CD8-positive, alpha-beta T cell (primary cell): ENCODE measurements at places on chromosomes 11 and 22.

GRCh38 chr11:93849751-93850593, 446 bp downstream of the VSTM5 start:
- no peak for DNase-seq

GRCh38 chr11:75773595-75774353, 5.2 kb downstream of the DGAT2 start:
- DNase-seq = no peak

GRCh38 chr22:44730022-44730393, 22.4 kb upstream of the ARHGAP8 start:
- DNase-seq = no peak

DNA sequence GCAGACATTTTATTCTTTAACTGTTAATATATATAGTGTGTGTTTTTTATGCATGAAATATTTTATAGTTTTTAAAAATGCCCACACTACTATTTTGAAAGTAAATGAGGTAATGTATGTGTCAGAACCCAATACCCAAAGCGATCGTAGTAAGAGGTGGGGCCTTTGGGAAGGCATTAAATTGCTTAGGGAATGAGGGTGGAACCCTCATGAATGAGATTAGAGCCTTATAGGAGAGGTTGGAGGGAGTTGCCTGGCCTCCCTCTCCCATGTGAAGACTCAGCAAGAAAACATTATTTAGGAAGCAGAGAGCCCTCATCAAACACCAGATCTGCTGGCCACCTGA, 11.1 kb downstream of the KLHL35 start:
- DNase-seq = no peak

DNA sequence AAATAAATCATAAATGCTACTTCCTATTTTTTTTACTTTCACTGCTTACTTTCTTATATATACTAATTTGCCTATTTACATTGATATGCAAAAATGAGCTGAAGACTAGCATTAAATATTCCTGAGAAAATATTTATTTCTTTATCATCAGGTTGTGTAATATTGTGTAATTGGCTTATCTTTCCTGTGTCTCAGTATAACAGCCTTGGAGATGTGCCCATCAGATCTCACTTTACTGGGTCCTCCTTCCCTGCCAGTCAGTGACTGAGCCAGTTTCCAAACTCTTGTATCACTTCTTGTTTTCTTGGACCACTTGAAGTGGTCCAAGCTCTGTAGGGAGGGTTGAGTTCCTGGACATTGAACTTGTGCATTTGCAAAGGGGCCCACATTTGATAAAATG, 900.0 kb downstream of the LUZP2 start:
- no peak for DNase-seq

- DNase-seq = no peak
Measured at GRCh38 chr11:111720801-111721494, 45.2 kb downstream of the PPP2R1B start.

DNA sequence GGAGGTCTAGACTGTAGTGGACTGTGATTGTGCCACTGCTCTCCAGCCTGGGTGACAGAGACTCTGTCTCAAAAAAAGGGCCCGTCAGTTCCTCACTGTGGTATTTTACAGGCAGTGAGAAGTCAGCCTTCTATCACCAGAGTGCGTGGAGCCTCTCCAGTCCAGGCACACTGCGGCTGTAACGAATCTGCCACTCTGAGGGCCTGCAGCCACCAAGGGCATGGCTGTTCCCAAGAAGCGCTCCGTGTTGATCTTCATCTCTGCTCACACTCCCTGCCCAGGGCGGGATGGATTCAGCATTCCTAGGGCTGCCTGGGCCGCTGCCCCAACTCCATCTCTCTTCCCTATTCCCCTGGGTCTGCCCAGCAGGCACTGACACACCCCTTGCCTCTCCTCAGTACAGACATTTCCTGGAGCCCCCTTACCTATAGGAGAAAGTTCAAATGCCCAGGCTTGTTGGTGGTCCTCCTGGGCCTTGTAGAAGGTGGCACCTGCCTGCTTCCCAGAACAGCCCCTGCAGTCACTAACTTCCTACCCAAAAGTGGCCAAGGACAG, 148.4 kb downstream of the CACNA1I start:
- DNase-seq = no peak

GRCh38 chr11:76629853-76630599, 40.5 kb downstream of the LRRC32 start:
- DNase-seq = peak; percentile 35

- DNase-seq = no peak
Measured at GRCh38 chr11:48005831-48006270, 25.5 kb downstream of the PTPRJ start.

GRCh38 chr11:34445956-34446355, 7.2 kb downstream of the CAT start:
- no peak for DNase-seq

DNA sequence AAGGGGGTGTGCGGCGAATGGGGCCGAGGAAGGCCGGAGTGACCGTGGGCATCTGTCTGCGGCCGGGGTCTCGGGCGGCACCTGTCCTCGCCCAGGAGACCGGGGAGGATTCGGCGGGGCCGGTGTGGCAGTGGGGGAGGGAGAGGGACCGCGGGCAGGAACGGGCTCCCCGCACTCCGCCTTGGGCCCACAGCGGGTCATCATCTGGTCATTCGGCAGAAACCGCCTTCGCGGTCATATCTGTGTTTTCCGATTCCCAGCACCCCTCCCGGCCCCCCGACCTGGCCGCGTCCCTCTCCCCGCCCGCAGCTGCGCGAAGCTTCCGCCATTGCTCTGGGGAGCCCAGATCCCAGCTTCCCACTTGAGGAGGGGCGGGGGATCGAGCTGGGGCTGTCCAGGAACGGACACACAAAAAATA, 824 bp upstream of the CBX6 start:
- no peak for DNase-seq

- DNase-seq = no peak
Measured at GRCh38 chr22:38177926-38178604, 3.6 kb downstream of the PLA2G6 start.

DNA sequence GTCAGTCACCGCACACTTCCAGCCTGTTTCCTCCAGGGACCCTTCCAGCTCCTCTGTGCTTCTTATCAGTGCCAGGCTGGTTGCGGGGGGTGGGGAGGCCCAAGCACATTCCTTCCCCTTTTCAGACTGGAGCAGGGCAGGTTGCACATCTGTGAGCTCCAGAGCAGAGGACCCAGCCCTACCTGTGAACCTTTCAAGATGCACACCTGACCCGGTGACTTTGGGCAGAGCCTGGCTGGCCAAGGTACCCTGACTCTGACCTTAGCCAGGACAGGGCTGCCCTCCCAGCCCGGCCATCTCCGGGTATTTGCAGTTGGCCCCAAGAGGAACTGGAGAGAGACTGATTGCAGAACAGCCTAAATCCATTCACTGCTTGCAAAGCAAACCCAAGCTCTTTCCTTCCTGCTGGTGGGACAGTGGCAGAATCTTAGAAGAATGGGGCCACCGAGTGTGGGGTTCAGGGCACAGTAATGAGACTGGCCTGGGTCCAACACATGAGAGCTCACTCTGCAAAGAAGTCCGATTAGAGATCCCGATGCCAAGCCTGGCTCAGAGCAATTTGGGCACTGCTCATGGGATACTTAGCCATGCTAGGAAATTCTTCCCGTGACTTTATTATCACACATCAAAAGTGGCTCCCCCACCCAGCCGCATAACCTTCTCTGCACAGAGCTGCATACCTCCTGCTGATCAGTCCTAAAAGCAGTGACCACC, 64.7 kb upstream of the CCND1 start:
- no peak for DNase-seq

DNA sequence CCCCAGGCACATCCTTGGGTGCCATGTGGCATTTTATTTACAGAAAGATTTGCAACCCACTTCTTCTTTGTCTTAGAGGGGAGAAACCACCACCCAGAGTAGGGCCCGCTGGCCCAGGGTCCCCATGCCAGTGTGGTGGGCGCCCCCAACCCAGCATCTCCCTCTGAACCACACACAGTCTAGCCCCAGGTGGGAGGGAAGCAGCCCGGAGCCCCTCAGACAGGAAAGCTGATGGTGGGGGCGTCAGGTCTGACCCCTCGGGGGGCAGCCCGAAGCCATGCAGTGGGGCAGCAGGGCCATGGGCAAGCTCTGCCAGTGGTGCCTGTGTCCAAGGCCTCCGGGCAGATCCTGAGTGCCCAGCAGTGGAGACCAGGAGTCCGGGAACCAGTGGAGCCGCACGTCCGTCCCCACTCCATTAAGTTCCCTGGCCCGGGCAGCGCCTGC, 11.7 kb downstream of the TRPM5 start:
- no peak for DNase-seq

DNA sequence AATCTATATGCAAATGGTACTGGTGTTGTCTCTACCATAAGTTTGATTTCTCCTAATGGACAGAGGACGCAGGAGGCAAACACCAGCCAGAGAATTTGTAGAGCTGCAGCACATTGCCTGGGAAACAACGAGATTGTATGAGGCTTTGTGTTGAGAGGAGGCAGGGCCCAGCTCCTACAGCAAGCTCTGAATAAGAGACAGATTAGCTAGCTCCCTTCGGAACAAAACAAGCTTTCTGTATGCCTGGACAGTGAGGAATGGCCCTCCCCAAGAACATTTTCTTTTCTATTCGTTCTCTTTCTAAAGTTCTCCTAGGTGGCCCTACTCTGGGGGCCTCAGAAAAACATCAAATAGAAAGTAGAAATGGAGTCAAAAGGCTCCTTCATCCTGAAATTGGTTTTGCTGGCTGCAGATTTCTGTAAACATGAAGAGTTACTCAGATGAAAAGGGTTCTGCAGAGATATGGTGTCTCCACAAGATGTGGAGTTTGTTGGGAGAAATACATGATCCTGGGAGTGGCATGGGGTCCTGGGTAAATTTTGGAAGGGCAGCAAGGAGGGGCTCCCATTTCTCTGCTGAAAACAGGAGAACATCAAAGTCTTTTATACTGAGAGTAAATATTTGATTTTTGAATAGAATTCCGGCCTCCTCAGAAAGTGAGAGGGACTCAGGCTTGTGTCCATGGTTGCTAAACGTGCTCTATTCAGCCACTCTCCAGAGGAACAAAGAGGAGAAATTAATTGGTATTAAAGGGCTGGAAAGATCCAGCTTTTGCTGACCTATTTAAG, 6.8 kb upstream of the HEPACAM start:
- no peak for DNase-seq

DNA sequence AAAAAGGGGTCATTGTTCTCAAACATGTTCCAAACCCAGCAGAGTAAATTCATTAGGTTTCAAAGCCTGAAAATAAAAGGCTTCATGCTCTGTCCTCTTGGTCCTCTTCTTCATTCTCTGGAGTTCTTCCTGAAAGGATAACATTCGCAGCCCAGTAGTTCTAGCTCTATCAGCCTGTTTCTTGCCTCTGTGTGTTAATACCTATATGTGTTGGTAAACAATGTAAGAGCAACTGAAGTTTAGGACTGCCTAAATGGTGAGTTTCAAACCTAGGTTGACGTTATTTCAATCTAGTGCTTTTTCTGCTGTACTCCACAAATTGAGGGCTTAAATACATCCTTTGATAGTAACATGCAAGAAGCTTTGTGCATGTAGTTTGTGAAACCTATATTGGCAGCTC, 9.4 kb downstream of the AASDHPPT start:
- DNase-seq = no peak

DNA sequence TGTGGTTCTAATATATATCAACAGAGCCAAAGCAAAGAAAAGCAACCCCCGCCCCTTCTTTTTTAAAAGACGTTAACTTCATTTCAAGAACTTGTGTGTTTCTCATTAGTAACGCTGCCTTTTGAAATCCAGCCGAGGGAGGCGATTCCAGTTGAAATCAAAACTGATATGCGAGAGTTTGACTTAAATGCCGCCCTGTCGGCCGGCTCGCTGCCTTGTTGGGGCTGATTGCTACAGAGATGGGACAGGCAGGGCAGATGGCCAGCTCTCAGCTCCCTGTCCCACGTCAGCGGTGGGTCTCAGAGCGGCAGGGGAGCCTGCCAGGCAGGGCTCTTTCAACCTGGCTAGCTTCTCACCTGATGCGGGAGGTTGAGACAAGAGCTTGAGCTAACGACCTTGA, 51.9 kb upstream of the ALX4 start:
- DNase-seq = no peak

GRCh38 chr22:48756146-48757111, 1071.2 kb downstream of the BRD1 start:
- peak; percentile 5 for DNase-seq

DNA sequence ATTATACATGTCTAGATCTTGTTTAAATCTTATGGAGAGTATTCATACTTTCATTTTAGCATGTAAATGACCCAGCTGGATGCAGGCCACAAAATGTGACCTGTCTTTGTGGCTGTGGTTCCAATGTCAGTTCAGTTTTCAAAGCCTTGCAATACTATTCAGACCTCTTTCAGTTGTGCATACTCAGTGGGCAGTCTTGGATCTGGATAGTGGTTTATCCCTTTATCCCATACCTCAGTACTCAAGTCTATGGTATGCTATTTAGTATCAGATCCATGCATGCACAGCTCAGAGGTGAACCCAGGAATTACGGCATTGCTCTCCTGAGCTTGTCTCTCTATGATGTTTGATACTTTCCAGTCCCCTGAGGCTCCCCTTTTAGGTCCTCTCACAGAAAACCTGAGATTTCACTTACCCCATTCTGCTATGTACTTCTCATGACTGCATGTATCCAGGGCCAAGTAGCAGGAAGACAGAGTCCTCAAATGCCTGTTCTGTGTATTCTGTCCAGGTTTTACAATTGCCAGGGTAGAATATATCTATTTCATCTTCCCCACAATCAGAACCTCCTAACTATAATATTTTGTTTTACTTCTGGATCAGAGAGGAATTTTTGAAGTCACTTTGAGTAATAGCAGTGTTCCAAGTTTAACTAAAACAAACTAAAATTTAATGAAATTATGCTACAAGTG, 6.9 kb upstream of the P4HA3 start:
- DNase-seq = no peak

GRCh38 chr11:68825571-68825970, 16.1 kb downstream of the CPT1A start:
- peak; percentile 66 for DNase-seq

DNA sequence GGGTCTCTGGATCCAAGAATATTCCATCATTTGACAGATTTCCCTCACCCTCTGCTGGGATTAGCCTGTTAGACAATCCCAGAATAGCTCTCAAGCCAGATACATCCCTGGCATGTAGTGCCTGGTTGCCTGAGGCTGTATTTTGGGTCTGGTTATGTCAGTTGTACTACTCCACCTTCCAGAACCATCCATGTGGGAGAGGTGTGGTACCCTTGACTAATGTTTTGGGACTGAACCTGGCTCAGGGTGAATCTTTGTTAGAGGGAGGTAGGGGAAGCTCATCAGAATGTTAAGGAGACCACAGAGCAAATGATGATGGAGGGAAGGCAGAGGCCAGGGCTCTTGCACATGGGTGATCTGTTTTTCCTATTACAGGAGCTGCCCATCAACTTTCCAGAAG, 5.2 kb downstream of the C11orf52 start:
- no peak for DNase-seq
